CD4-positive, alpha-beta T cell (primary cell): ENCODE measurements at places on chromosomes 7 and 10. TPM values are rescaled to one million over a fixed set of nuclear protein-coding genes. Genes with fewer than 3 reads are reported as not detected.

Gene TSPAN12
- not detected for total RNA-seq

- DNase-seq = no peak
Observed at GRCh38 chr10:7896297-7896696, 78.0 kb downstream of the TAF3 start.

Gene KCNH2
- total RNA-seq = 1.9 TPM

Gene NPC1L1
- total RNA-seq = not detected

Gene OR6V1
- not detected for total RNA-seq

GRCh38 chr10:88038268-88038667, 174.8 kb downstream of the PTEN start:
- no peak for DNase-seq

Gene SIRT1
- total RNA-seq = 57.6 TPM

GRCh38 chr7:38825721-38826440, 83.1 kb downstream of the VPS41 start:
- no peak for DNase-seq

DNA sequence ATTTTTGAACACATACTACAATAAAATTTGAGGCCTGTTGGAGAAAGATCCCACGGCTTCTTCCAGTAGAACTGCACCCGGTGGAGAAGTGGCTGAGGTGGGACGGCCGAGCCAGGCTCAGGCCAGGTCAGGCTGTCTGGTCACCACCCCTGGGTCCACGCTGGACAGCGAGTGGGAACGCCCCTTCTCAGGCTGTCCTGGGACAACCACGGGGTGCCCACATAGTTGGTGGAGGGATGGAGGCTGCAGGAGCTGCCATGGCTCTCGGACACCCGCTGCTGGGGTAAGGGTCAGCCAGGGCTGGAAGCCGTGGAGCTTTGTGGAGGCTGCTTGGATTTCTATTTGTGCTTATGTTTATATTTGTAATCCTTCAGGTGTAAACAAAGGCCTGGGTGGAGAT, 206.5 kb downstream of the DNAJB6 start:
- DNase-seq = no peak

Gene IFIT1B
- 0.14 TPM for total RNA-seq

- DNase-seq = no peak
Observed at GRCh38 chr10:10209167-10209566, 808.5 kb upstream of the CELF2 start.

Gene CYP2C8
- total RNA-seq = 0.28 TPM

Gene PRSS2
- total RNA-seq = not detected

DNA sequence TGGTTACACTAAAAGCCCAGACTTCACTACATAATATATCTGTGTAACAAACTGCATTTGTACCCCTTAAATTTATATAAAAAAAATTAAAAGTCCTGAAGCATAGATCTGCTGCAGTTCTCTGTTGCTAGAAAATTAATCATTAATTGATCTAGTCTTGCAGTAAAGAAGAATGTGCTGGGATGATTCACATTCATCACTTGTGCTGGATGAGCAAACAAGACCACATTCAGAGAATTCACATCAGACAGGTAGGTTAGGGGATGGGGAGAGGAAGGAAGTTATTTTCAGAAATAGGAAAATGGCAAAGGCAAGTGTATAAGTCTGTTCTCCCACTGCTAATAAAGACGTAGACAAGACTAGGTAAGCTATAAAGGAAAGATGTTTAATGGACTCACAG, 1019.0 kb downstream of the KCNMA1 start:
- DNase-seq = no peak

- DNase-seq = no peak
Observed at GRCh38 chr10:26831936-26832335, 28.8 kb downstream of the ABI1 start.

GRCh38 chr10:113397047-113397446, 155.8 kb upstream of the HABP2 start:
- no peak for DNase-seq

Gene FKBP6
- not detected for total RNA-seq

DNA sequence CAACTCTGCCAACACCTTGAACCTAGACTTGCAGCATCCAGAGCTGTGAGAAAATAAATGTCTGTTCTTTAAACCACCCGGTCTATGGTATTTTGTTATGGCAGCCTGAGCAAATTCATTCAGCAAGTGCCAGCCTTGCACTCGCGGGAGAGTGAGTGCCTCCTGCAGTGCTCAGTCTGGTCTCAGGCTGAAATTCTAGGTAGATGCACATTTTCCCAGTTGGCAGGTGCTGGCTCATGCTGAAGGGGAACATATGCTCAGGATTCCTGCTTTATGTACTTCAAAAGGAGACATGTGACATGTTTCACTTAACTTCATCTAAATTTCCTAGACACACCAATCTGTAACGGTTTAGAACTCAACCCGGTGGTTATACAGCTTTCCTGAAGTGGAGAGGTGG, 170.8 kb downstream of the MGMT start:
- no peak for DNase-seq

DNA sequence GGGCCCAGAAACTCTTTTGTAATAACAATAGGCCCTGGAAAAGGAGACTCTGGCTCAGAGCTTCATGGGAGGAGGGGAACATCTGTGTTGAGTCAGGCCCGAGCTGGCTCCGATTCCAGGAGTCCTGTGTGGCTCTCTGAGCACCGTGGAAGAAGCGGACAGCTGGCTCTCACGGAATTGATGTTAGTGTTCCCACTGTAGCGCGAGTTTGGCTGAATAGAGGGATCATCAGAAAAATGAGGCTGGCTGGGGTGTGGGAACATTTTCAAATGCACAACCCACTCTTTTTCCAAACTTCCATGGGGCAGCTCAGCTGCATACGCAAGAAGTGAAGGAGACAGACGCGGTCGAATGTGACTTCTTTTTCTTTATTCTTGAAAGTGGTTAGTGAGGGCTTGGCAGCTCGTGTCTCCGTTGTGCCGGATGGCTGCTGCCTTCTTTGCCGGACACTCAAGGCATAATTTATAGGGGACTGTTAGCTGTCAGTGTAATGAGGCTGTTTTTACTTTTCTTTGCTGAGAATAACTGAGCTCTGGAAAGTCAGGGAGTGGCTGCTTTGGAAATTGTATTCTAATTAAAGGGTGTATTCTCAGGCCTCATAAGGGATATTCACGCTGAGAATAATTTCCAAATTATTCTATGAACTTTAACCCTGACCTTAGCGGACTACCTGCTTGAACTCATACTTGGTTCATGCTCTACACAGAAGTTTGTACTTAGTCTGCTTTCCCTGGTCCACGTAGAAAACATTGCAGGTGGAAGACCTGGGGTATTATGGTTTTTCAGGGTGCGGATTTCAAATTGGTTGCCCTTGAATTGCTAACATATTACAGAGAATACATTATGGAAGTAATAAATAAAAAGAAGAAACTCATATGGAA, 23.1 kb downstream of the MDFIC start:
- no peak for DNase-seq

Gene TUBB8
- total RNA-seq = not detected

DNA sequence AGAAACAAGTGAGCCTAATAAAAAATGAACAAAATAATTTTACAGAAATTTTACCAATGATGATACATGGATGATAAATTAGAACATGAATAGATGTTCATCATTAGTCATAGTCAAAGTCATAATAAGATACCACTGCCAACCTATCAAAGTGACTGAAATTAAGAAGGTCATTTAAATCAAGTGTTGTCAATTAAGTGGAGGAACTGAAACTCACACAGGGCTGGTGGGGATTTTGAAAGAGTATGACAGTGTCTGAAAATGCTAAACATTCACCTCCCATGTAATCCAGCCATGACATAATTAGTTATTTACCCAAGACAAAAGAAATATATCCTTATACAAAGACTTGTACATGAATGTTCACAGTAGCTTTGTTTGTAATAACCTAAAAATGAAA, 57.1 kb upstream of the DYNC1I1 start:
- no peak for DNase-seq

DNA sequence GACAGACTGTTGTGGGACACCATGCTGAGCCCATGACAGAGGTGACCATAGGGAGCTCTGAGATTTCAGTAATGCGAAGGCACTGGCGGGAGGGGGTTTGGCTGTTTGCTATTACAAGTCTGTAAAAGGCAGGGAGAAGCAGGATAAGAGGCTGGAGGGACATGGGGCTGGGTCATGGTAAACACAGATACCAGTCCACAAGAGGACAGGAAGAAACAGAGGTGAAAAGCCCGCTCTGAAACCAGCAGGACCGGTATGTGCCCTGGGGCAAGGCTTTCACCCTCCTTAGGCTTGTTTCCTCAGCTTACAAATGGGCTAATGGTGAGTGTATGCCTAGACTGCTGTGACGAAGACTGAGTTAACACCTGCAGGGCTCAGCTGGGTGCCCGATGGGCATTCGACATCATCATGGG, 34.1 kb downstream of the ANXA11 start:
- no peak for DNase-seq

- DNase-seq = no peak
Observed at GRCh38 chr7:107742678-107743566, 1.0 kb upstream of the CBLL1 start.

GRCh38 chr10:11042357-11042756, 24.7 kb downstream of the CELF2 start:
- DNase-seq = no peak

DNA sequence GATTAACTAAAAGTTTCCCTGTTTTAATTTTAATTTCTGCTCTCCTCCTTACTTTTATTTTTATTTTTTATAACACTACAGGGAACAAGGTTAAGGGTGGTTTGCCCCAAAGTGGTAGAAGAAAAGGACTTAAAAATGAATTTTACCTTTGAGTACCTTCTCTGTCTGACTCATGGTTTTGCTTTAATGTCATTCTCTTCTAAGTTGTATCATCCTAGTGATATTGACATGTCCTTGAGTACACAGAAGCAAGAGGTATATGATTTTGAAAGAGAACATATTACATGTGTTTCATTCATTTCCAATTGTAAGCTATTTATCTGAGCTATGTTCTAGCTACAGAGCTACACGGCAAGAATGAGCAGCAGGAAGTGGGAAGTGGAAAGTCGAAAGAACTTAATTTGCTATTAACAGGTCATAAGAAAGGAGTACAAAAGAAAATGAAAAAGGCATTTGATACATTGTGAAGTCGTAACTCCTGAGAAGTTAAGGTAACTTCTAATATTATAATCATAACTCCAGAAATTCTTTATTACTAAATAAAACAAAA, 112.5 kb downstream of the SEMA3A start:
- DNase-seq = no peak
